ENCODE measurements at places on chromosomes 12 and 14.

DNA sequence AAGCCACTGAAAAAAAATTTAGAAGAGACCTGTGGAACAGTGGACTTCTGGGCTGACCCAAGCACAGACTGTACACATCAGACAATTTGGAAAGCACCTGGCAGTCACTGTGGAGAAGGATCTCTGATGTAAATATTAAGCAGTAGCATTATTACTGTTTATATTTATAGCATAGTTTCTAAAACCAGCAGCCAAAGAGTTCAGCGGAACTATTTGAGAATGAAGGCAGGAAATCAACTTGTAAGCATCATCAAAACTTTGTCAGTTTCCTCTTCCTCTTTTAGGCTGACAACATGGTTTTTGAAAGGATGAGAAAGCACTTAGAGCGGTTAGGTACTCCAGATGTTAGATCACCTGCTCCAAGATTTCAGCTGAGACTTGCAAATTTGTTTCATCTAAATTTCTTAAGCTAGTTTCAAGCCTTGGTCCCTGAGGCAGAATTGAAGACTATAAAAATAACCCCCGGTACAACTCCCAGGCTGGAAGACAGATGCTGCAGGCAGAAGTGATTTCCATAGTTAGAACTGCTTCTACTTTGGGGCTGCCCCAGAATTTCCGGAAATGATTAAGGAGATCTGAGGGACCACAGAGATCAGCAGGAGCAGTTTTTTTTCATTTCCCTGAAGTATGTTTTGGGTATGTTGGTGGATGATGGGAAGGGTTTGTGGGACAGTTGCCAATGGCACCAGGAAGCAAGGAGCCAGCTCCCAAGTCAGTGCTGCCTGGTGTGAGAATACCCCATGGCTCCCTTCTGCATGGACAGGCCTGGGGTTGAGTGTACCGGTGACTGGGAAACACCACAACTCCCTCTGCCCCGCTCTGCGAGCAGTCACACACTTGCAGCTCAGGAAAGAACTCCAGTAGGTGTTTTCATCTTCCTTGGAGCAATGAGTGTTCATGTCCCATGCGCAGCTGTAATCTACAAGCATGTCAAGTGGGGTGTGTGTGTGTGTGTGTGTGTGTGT lies 354.5 kb downstream of the NUAK1 start:
- DNase-seq, result no peak

DNA sequence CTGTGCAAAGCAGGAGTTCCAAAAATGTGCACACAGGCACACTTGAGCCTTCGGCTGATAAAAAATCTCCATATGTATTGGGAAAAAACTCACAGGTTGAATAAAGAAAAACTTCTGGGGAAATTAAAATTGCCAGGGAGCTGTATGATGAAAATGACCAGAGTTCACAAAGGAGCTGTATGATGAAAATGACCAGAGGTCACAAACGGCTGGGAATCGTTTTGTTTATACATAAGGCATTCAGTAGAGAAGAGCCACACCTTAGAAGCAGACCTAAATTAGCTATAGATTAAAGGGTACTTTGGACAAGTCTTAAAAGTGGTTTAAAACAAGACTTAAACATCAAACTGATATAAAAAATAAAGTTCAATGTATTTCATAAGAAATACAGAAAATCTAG lies 251.7 kb upstream of the TMEM132C start:
- DNase-seq, result no peak

DNA sequence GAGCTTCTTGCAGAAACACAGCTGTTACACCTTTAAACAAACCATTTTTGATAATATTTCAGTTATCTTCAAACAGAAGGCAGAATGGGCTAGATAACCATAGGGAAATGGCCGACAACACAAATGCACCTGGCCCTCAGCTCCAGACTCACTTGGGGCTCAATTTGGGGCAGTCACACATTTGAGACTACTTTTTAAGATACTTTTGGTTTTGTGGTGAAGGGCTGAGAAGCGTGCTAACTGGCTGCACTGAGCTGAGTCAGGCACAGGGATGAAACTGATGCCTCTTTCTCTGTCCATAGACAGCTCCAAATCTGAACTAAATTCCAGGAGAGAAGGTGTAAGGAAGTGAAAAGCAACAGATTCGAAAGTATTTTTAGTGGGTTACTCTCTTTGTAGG lies 18.5 kb upstream of the GRIP1 start:
- DNase-seq, result no peak

DNA sequence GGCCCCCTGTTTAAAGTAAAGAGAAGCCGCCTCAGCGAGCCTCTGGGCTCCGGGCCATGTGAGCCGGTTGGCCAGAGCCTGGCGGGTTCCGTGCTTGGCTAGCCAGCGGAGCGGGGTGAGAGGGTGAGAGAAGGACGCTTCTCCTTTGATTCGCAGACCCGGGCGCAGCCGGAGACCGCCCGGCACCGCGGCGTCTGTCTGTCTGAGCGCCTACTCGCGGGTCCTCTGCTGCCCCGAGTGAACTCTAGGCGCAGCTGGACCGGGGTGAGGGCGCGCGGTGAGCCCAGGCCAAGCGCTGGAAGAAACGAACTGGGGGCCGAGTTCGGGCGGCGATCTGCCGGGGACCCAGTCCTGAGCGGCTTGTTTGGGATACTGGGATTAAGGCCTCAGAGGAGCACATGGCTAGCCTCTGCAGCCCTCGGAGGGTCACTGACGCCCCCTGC lies 41.4 kb upstream of the TBX5 start:
- no peak for DNase-seq

DNA sequence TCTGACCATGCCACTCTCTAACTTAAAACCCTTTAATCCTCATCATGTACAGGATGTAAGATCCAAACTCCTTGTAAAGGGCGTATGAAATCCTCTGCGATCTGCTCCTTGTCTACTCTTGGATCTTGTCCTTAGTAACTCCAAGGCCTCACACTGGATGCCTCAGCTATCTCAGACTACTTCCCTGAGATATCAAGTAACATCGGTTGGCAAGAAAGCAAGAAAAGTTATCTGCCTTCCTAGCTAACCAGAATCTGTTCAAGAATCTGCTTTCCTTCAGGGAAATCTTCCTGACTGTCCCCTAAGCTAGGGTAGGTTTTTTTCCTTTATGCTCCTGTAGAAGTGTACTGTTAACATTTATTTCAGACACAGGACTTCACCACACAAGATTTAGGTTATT lies 82.6 kb downstream of the TAOK3 start:
- DNase-seq, result no peak

- DNase-seq, result no peak
These were observed 6.5 kb upstream of the ATG101 start for GRCh38 chr12:52063082-52063924.

DNA sequence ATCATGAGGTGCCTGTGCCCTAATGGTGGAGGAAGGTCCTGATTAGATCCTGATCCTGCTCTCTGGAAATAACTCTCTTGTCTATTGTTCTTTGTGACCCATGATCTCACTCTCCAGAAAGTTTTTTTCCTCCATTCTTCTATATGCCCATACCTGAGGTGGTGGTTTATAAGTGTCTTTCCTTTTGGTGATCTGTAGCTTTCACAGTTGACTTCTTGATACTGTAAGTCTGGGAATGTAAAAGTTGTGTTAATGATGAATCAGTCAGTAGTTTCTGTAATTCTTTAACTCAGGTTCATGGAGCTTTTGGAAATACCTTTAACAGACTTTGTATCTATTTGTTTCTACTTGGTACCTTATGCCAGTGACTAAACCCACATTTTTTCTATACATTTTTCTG lies 444.0 kb upstream of the FLRT2 start:
- DNase-seq, result no peak

DNA sequence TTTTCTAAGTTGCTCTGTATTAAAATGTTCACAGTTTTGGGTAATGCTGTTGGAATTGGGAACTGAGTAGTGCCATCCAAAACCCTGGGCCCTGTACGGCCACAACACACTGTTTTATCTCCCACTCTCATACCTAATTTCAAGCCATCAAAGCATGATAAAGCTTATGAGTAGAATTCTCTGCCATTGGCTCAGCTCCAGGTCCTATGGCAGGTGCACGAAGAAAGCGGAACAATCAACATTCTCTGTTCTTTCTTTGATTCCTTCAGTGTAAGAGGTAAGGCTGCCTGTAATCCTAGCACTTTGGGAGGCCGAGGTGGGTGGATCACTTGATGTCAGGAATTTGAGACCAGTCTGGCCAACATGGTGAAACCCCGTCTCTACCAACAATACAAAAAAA lies 394.9 kb downstream of the CCDC91 start:
- no peak for DNase-seq

DNA sequence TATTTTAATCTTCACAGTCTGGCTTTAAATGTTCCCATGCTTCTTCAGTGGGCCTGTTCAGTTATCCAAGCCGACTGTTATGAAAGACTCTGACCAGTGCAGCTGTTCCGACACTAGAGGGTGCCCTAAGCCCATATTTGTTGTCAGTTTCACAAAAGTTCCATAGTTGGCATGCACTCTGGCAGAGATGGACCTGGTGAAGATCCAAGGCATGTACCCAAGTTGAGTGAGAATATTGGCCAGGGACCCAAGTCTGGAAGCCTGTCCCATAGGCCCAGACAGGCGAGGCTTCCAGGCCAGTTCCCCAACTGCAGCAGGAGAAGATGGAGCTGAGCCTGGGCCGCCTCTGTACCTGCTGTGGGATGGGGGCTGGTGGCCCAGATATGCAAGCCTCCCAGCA lies 27.4 kb upstream of the GUCY2C start:
- peak; percentile 68 for DNase-seq

DNA sequence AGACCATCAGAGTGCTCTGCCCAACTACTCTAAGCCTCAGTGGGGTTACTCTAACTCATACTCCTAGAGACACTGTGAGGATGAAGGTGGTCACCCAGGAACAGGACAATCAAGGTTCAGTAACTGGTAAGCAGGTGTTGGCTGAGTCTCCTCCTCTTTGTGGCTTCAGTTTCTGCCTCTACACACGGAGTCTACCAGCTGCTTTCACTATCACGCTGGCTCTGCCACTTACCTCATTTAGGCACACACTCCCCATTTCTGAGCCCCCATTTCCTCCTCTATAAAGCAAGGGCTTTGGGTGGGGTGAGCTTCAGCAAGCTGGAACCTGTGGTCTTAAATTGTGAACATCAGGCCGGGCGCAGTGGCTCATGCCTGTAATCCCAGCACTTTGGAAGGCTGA lies 7.3 kb upstream of the TCHP start:
- DNase-seq, result no peak

DNA sequence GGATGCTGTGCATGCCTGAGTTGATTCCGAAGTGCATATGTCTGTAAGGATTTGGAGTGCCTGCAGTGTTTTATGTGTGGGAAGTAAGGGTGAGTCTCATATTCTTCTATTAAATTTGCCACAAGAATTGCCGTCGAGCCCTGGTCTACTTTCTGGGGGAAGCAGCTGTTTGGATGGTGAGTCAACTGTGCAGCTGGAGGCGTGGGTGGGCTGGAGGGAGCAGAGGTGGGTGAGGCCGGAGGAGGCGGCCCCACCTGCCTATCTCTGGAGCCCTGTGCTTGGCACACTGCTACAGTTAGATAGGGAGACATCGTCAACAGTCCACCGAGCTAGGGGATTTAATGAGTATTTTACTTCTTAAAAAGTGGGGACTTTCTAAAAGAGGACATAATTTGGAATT lies 9.7 kb downstream of the GLRX5 start:
- DNase-seq, result no peak

DNA sequence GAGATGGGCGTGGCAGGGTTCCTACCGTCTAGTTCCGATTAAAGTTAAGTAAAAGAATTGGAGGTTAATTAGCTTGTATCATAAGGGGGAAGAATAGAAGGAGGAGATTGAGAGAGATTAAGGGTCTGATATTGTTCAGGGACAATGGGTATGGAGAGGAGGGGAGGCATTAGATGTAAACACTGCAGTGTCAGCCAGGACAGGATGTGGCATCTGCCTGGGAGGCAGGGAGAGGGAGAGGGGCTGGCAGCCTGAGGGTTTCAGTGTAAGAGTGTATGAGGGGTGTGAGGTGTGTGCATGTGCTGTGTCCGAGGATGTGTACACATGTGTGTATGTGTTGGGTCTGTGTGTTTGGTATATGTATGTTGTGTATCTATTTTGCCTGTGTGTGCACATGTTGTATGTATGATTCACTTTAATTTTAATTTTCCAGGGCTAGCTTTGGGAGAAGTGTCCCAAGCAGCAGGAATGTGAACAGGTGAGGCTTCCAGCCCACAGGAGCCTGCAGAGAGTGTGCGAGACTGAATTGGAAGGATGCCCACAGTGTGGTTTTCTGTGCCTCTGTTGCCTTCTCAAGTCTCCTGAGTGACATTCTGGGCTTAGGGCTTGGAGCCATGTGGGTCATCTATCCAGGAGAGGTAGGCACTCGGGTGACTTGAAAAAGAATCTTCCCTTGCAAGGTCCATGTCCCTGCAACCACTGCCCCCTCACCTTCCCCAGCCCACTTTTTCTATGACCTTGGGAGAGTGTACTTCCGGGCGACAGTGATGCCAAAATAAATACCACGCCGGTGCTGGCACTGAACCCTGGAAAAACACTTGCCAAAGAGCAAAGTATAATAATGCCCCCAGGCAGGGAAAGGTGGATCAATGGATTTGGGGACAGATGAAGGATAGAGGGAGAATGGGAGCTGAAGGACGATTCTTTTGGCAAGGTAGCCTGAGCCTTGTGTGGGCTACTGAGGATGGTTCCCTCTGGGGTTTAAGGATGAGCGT lies 36.8 kb upstream of the DCD start:
- DNase-seq, result no peak

- no peak for DNase-seq
These were observed 53.2 kb downstream of the AMN start for GRCh38 chr14:102975662-102976061.

GRCh38 chr12:42255866-42256261 lies 17.8 kb upstream of the YAF2 start:
- DNase-seq, result no peak

DNA sequence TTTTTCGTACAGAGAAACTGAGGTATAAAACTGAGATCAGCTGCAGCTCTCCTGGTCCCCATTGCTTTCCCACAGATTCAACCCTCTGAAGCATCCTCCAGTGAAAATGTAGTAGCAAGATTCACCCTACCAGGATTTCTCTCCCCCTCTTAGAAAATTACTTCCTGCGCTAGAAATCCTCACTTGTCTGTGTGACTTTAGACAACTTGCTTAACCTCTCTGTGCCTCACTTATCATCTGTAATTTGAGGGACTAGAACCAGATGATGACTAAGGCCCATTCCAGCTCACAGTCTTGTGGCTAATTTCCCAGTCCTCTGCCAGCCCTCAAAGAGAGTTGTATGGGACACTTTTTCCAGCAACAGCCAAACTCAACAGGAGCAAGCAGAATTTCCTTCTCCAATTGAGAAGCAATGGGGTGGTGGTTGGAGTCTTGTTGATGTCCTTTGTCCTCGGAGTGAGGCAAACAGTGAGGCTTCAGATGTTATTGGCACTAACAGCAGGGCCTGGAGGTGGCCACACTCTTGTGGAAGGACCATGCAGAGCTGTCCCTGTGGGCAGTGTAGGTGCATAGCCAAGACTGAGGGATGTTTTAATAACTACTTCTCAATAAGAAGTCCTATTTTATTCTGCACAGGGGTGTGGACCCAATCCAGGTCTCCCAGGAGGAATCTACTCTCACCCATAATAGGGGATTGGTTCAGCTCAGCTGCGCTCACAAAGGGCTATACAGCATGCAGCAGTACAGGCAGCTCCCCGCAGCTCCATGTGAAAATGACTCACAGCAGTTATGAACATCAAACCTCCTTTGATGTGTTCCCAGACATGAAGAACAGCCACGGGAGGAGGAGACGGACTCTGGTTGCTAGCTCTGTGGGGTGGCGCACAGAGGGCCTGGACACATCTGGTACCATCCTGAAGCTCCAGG lies 200.1 kb downstream of the DAD1 start:
- no peak for DNase-seq

GRCh38 chr14:69674546-69675244 lies 63.3 kb downstream of the SUSD6 start:
- DNase-seq, result peak; percentile 52

- DNase-seq, result no peak
These were observed 18.9 kb upstream of the C12orf71 start for GRCh38 chr12:27101290-27101689.
